ENCODE measurements at places on chromosomes 7 and 10.

DNA sequence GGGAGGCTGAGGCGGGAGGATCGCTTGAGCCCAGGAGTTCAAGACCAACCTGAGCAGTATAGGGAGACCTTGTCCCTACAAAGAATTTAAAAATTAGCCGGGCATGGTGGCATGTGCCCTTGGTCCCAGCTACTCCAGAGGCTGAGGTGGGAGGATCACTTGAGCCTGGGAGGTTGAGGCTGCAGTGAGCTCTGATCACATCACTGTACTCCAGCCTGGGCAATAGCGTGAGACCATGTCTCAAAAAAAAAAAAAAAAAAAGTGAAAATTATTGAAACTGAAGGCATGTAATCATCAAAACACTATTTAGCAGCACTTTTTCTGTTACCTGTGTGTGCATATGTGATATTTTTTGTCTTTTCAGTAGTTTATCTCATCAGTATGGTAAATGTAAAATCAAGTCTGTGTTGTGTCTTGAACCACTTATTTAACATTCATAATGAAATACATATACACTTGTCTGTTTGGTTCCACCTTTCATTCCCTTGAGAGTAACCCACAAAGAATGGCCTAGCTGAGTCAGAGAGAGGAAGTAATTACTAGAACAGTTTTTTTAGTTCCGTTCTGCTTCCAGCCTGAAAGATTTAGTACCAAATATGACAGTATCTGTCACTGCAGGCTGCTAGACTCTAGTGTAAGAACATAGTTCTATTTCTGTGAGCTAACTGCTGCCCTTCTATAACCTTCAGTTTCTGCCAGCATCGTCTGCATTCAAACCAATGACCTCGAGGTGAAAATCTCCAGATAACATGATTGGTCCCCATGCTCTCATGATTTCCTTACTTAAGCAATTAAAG lies 68.6 kb downstream of the MMRN2 start:
- DNase-seq, result peak; percentile 77

DNA sequence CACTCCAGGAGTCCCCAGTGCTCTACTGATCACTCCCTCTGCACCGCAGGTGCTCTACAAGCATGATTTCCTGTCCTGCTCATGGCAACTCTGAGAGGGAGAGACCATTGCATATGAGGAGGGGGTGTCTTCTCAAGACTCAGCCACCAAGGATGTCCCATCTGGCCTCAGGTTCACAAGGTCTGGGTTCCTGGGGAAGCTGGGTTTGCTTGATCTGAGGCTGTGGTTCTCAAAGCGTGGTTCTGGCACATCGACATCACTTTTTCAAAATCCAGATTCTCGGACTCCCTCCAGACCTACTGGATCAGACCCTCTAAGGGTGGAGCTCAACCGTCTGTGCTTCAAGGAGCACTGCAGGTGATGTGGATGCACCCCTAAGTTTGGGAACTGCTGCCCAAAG lies 247.5 kb downstream of the PLXNA4 start:
- no peak for DNase-seq

DNA sequence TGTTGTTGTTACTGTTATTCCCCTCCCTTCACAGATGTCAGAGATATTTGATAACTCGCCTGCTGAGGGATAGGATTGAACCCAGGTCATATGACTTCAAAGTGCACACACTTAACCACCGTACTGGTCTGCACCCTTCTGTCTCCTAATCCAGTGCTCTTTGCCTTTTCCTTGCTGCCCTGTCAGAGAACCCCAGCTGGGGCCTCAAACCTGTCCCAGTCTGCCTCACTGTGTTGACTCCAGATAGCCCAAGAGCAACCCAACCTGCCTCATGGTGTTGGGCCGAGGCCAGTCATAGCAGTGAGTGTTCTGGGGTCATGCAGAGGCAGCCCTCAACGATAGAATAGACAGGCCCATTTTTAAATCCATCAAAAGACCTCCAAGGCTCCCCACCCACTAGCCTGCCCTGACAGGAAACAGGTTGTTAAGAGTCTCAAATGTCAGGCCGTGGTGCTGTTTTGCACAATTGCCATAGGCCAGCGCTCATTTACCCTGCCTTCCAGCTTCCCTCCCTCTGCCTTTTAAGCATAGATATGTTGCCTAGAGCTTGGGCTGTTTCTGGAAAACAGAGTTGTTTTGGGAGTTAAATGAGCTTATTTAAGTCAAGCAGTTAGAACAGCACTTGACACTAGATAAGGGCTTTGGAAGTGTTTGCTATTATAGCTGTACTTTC lies 37.0 kb upstream of the PDCD4 start:
- DNase-seq, result no peak

DNA sequence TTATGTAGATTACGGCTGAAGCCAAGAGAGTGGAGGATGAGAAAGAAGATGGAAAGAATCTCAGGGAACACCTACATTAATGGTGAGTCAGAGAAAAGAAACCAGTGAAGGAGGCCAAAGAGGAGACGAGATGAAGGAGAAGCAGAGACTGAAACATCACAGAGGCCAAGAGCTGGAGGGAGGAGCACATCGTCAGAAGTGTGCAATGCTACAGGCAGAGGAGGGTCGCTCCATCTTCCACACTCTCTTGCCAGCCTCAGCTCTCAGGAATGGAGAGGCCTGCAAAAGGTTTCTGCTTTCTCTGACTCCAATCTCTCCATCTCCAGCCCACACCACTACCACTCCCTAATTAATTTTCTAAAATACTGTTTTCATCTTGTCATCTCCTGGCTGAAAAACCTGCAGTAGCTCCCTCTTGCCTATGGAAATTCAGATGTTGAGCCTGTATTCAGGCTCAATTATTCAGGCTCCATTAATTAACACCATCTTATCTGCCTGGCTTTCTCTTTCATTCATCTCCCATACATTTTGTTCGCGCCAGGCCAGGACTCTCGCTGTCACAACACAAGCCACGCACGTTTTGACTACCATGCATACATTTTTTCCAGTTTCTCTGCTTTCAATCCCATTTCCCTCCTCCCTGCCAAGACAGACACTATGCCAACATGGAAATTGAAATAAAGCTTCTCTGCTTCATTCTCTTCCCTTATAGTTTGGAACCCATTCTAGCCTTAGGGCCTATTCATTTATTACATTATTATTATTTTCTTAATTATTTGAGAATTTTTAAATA lies 165.8 kb downstream of the INHBA start:
- DNase-seq, result no peak

- DNase-seq, result peak; percentile 90
These were observed 982 bp downstream of the SFXN3 start for GRCh38 chr10:101031796-101032636.

DNA sequence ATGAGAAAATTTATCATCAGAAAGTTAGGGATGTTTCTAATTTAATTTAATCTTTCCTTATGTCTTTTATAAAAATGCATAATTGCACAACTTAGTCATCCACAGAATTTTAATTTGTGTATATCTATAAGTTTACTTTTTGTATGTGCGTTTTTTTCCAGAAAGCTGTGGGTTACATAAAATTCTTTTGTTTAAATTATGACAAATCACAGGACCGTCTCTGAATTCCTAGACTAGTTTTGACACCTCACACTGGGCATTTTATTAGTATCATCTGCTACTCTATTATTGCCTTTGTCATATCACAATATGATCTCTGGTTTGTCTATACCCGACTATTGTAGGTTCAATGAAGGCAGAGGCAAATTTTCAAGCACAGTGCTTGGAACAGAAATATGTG lies 482.4 kb upstream of the SEMA3D start:
- no peak for DNase-seq

DNA sequence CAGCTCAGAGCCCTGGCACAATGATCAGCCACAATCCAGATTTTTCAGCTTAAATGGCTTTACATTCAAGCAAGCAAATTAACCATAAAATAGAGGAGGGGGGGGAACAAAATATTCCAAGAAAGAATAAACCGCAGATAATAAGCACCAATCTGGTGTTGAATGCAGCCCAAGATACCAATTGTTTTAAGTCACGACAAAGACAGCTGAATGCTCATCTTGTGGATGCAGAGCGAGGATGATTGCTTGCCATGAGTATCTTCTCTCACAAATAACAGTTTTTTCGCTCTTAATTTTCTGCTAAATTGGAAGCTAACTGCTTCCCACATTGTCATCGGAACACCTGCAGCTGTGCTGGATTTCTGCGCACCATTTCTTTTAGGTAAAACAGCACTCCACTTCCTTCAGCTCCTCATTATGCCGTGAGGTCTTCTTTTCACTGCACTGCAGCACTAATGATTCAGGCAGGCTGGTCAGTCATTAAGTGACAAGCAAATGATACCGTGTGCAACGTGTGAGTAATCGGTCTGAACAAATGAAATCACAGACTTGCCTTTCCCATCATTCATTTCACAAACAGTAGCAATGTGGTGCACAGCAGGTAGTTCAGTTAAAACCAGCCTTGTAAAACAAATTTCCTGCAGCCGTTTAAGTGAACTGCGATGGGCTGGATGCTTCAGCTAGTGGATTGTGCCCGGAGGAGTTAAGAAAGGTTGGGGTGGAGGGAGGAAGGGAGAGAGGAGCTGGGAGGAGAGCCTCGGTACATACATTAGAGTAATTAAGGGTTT lies 106.4 kb upstream of the CDCA7L start:
- no peak for DNase-seq

DNA sequence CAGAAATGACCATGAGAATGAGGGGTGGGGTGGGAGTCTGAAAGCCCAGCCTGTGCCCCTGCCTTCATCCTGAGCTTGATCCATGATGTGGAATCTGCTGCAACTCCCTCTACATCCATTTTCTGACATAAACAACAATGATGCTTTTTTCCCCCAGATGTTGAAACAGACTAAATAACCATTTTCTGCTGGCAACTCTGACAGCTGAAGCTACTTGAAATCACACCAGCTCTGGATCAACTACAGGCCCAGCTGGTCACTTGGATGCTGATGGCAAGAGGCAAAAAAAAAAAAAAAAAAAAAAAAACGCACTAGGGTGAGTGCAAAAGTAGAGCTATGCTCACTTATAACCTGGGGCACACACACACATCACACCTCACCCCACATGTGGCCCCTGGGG lies 74.2 kb downstream of the FAM107B start:
- DNase-seq, result no peak

DNA sequence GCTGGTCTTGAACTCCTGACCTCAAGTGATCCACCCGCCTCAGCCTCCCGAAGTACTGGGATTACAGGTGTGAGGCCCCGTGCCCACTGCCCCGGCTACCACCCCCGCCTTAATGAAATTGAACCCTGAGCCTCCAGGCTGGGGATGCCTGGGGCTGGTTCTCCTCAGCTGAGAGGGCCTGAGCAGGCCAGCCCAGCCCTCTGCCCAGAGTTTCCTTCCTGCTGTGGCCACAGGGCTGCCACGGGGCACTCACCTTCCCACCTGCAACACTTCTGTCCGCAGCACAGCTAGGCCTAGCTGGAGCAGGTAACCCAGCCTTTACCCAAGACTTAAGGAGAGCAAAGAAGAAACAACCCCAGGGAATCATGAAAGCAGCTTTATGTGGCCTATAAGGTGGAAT lies 78.1 kb upstream of the ANLN start:
- DNase-seq, result no peak

GRCh38 chr7:70680743-70681468 lies 451.0 kb upstream of the GALNT17 start:
- DNase-seq, result no peak

DNA sequence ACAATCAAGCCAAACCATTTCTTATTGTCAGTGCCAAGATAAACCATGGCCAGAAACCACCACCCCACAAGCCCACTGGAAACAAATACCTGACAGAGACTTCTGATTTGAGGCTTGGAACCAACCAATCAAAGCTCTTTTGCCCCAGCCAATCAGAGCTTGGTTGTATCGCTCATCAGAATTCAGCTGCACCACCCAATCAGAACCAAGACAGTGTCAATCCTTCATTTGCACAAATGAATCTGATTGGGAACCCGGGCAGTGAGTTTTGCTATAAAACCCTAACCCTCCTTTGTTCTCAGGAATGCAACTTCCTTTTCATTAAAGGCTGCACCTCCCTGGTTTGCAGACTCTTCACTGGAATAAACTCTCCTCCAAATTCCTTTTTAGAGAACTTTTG lies 87.4 kb downstream of the ELAPOR2 start:
- no peak for DNase-seq

- DNase-seq, result no peak
These were observed 70.5 kb upstream of the FOXP2 start for GRCh38 chr7:114343949-114344708.

DNA sequence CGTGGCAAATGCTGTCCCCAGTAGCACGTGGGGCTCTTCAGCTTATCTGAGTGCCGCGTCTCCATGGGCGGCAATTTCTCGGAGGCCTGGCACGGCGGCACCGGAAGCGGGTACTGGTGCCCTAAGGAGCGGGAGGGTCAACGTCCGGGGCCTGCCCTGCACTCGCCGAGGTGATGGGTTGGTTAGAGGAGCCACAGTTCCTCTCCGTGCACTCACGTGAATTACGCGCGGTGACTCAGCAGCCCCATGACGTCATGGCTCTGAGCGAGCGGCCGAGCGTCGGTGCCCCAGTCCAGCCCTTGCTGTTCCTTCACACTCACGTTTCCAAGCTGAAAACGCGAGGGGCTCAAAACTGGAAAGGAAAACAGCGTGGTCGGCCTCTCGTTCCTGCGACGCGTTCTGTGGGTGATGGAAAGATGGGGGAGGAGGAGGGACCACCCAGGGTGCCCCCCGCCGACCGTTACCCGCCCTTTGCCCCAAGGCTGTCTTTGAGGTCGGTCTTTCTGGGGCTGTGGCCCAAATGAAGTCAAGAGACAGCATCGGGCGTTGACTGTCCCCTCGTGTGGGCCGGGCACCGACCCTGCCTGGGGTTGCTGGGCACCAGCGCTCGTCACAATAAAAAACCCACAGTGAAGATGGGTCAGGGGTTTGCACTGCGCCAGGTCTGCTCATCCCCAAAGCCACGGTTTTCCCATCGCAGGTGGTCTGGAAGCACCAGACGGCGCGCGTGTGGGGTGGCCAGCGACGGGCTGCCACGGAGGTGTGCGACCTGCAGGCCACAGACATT lies 70.4 kb upstream of the CFAP46 start:
- DNase-seq, result peak; percentile 90

GRCh38 chr7:18064242-18064838 lies 36.7 kb upstream of the PRPS1L1 start:
- DNase-seq, result peak; percentile 44

GRCh38 chr10:29585488-29585976 lies 49.2 kb downstream of the SVIL start:
- no peak for DNase-seq

DNA sequence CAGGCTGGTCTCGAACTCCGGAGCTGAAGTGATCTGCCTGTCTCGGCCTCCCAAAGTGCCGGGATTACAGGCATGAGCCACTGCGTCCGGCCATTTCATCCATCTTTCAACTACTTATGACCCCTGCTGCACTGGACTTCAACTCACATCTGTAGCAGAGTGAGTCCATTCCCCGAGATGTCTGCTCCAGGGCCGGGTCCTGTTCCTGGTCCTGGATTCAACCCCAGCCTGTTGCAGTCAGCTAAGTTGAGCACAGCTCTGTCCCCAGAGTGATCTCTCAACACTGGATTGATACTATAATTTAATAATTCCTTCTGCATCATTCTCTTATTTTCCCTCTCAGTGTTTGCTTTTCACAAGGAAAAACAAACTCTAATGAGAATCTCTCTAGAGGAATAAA lies 25.8 kb downstream of the PRTFDC1 start:
- no peak for DNase-seq

DNA sequence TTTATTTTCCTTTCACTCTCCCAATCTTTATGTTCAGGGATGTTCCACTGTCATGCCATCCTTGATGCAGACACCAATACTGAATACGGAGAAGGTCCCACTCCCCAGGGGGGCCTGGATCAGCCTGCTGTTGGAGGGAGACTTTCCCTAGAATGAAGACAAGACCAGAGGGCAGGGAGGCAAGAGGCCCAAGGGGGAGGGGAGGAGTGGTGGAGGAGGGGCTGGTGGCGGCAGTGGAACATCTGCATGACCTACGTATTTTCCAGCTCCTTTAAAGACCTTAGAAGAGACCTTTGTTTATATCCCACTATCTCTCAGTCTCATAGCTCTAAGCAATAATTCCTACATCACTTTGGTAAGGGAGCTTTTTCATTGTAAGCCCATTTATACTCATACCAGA lies 183.0 kb downstream of the HECW1 start:
- DNase-seq, result no peak
